ENCODE measurements at places on chromosomes 16 and 17.
A peak's percentile ranks its signal among the peaks of the same experiment; 100 is the strongest.

DNA sequence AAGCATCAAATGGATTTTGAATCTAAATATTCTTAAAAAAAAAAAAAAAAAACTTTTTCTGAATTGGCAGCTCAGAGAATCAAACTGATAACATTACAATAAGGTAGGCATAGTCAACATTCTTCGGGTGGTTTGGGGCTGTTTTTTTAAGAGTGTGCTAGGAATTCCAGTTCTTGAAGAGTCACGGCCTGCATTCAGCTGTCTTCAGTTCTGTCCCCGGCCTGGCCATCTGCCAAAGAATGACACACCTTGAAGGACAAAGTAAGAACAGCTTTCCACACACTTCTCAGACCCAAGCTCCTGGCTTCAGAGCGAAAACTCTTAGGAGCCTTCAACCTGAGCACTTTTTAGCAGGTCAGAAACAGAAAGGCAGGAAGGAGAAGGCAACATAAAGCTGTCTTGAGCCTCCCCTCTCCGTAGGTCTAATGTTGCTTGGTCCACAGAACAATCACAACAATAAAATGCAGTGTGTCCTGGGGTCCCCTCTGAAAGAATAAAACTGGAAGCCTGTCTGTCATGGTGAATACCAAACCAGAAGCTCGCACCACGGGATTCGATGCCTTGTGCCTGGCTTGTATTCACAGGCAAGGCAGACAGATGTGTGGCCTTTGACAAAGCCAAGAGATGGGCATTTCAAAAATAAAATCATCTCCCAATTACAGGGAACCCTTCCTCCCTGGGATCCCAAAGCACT is 524.4 kb upstream of the ZFHX3 start:
- peak; percentile 8 for DNase-seq

DNA sequence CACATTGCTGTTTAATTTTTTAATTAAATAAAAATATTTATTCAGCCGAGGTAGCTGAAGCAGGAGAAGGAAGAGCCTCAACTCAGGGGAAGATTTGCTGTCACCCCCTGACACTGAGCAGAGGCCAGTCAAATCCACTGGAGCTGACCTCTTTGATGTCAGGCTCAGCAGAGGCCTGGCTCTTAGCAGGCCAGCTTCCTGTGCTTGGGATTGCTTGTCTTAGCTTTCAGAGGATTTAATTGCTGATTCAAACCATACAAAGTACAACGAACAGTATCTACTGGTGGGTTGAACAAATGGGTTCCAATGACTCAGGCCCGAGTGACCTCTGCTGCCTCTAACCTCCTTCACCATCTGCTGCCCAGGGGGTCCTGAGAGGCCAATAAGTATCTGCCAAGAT is 417.0 kb upstream of the HSBP1 start:
- DNase-seq: no peak

DNA sequence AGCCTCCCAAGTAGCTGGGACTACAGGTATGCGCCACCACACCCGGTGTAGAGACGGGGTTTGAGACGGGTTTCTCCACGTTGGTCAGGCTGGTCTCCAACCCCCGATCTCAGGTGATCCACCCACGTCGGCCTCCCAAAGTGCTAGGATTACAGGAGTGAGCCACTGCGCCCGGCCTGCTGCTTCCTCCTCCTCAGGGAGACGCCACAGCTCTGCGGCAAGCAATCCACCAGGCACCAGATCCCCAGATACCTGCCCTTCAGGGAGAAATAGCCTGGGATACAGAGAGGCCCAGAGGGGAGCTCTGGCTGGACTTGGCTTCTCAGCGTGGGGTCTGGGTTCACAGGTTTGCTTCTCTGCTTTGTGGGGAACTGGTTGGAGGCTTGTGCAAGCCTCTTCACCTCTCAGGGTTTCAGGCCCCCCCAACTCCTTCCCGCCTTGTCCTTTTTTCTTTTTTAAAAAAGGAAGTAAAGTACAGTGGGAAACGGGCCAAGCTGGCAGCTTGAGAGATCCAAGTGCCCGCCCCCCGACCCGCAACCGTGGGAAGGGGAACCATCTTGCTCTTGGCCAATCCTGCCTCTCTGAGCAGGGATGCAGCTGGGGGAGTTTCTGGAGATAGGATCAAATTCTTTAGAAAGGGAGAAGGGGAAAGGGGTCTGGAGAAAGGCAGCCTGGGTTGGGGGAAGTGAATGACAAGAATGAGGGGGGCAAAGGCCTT is 2.6 kb upstream of the SPHK1 start:
- DNase-seq: no peak

- DNase-seq: no peak
Observed at GRCh38 chr17:63665527-63666214, 34.3 kb downstream of the LIMD2 start.

- peak; percentile 3 for DNase-seq
Observed at GRCh38 chr17:74190154-74190553, 13.3 kb upstream of the RPL38 start.
